ENCODE measurements at places on chromosomes 5 and 9.

DNA sequence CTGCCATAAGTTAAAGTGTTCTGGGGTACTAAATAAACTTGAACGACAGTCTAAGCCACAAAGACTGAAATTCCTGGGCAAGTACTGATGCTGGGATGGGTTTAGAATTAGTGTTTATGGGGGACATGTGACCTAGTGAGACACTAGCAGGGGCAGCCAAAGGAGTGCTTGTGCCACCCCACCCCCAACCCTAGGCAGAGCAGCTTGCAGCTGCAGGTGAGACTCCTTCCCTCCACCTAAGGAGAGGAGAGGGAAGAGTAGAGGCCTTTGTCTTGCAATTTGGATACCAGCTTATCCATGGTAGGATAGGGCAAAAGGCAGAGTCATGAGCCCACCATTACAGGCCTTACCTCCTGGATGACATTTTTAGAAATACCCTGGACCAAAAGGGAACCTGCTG lies 28.7 kb upstream of the PDE4D start:
- no peak for DNase-seq

DNA sequence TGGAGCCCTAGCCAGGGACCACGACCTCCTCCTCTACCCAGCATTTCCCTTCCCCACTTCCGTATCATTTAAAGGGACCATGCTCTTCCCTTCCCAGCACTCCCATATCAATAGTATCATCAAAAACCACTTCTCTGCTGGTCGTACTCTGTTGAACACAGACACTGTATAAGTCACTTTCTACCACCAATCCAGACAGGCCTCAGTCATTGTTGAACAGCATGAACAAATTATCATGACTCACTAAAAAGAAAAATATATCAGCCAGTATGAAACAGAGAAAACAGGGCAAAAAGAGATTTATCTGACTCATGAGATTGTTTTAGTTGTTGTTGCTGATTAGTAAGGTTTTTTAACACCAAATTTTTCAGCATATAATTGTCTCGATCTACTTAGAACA lies 89.8 kb downstream of the CDKN2A start:
- no peak for DNase-seq

DNA sequence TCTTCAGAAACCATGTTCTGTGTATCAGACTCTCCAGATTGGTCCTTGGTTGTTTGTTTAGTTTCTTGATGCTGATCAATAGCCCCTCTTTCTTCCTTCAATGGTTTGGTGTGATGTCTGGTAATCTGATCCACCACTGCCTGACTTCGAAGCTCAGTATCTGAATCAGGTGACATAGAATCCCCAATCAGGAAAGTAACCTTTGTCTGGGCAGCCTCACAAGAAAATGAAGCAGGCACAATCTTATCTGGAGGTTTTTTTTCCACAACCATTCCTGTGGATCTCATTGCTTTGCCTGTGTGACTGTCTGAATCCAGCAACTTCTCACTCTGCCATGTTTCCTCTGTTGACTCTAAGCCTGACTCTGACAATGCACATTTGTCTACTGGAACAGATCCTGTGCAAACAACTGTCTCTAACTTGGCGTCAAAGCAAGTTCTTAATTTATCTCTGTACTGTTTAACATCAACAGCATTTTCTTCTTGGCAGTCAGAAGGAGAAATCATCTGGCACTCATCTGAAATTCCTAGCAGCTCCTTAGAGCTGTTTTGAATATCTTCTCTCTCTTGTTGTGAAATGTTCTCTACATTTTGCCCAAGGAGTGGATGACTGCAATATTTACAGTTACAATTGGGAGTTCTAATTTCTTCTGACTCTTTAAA lies 37.1 kb upstream of the RAPGEF6 start:
- DNase-seq: no peak

- no peak for DNase-seq
Measured at GRCh38 chr9:121322037-121322736, 47.9 kb downstream of the STOM start.

DNA sequence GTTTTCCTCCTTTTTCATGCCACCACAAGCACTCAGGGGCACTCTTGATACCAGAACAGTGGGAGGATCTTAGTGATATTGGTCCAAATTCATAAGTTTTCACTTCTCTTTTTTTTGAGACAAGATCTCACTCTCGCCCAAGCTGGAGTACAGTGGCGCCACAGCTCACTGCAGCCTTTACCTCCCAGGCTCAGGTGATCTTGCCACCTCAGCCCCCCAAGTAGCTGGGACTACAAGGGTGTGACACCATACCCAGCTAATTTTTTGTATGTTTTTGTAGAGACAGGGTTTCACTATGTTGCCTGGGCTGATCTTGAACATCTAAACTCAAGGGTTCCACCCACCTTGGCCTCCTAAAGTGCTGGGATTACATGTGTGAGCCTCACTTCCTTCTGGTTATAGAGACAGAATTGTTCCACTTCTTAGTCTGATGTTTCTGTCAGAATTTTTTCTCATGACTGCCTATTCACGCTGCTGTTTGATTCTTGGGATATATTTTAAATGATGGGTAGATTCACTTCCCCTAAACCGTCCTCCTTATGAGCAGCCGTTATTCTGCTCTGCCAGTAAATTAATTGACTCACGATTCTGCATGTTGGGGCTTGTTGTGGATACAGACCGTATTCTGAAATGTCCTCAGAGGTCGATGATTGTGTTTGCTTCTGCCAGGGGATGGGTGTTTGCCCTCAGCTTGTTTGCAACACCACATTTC lies 30.8 kb downstream of the MTAP start:
- DNase-seq: no peak

- DNase-seq: no peak
Measured at GRCh38 chr5:83433891-83434290, 37.7 kb upstream of the VCAN start.

- no peak for DNase-seq
Measured at GRCh38 chr5:84729326-84729725, 344.6 kb upstream of the EDIL3 start.

DNA sequence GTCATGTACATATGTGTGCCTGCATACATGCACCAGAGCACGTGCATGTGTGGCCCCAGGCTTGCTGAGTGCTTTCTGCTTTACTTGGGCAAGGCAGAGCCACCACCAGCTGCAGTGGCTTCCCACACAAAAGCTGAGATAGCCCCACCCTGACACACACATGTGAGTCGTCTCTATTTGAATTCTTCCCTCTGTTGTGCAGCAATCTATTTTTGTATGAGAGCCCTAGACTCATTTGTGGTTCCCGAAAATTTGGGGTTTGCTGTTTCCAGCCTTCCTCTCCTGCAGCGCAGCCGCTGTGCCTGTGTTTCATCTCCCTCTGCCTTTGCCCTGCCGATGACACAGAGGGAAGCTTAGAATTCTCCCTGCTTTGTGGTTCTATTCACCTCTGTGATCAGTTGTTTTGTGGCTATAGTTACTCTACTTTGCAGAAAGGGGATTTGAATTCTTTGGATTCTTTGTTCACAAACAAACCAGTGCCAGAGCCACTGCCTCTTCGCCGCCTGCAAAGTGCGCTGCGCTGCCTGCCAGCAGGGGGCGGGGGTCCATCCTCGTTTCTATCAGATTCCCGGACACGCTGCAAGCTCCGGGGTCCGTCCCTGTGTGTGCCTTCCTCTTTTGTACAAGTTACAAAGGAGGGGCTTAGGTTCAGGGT lies 95.8 kb upstream of the DAP start:
- no peak for DNase-seq

- peak; percentile 81 for DNase-seq
Measured at GRCh38 chr5:154189819-154190594, 526 bp upstream of the GALNT10 start.

All from central memory CD4-positive, alpha-beta T cell (primary cell).